ENCODE measurements at places on chromosomes 7 and 10.
A peak's percentile ranks its signal among the peaks of the same experiment; 100 is the strongest.

DNA sequence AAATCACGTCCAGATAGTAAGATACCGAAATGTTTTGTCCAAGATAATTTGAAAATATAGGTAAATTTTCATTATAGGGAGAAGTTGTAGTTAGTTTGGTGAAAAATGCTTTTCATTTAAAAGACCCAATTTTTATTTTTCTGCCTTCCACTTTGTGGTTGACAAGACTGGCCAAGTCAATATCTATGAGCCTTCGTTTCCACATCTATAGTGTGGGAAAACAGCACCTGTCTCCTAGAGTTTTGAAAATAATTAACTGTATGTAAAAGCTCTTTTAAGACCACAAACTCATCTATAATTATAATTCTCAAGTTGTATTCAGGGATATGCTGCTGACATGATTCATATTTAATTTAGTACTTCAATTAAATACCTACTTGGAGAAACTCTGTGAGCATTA is 102.8 kb downstream of the VWC2 start:
- no peak for DNase-seq

DNA sequence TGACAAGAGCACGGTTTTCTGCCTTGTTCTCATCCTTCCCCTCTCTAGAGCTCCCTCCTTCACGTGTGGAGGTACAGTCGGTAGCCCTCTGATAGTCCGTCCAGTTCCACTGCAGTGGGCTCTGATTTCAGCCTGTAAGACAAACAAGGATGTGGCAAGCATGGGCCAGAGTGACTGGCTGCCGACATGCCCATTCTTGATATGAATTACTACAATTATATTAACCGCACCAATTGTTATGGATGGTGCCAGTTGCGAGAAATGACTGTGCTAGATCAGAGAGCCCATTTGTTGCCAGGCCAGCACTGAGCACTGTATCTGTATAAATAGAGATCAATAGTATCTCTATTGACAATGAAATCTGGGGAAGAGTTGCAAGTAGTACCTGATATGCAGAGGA is 146.6 kb downstream of the CHN2 start:
- no peak for DNase-seq

- peak; percentile 86 for DNase-seq
Measured at GRCh38 chr10:51896849-51897248, 197.5 kb upstream of the CSTF2T start.

- DNase-seq, result no peak
Measured at GRCh38 chr10:112024079-112024478, 159.5 kb downstream of the GPAM start.

DNA sequence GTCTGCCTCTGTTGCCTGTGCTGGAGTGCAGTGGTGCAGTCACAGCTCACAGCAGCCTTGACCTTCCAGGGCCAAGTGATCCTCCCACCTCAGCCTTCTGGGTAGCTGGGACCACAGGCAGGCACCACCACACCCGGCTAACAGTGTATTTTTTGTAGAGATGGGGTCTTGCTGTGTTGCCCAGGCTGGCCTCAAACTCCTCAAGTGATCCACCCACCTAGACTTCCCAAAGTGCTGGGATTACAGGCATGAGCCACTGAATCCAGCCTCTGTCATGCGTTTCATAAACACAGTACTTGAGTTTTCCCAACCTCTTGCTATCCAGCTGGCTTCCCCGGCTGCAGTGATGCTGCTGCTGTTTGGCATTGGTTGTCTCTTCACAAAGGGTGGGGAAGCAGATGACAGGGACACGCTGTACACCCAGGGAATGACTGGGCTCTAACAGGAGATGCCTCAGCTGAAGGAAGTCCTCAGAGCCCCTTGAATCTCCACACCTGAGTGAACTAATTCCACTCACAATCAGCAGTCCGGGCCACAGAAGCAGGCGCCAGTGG is 191.5 kb downstream of the DIP2C start:
- no peak for DNase-seq

GRCh38 chr10:73785721-73786511 is 510 bp downstream of the ZSWIM8 start:
- DNase-seq, result no peak

DNA sequence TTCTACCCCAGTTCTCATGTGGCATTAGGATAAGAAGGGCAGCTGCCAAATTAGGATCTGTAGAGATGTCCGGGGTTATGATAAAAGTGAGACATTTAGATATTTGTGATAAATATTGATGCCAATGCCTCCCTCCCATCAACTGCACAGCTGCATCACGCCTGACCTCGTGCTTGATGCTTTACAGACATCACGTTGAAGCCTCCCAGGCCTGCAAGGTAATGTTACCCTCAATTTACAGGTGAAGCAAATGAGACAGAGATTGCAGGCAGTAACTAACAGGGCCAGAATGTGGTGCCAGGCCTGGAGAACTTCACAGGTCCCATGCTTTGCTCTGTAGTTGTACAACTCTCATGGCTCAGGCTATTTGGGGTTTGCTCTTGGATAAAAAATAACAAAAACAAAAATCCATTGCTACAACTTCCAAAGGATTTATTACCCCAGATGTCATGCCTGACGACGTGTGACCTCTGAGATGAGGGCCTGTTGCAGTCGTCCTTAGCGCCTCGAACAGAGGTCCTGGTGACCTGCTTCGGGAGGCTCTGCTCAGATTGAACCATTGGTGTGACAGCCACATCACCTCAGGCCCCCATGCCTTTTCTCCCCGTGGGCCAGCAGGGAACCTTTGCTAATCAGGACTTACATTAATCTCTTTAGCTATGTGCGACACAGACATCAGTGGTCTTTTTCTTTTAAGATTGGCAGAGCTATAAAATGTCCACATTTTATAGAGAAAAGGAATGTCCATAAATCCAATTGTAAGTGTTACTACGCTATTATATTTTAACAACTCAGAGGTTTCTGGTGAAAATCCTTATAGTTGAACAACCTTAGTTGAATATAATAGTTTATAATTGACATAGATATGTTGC is 169.3 kb downstream of the ADAM12 start:
- no peak for DNase-seq

GRCh38 chr10:66187053-66187733 is 738.6 kb upstream of the LRRTM3 start:
- DNase-seq, result no peak

DNA sequence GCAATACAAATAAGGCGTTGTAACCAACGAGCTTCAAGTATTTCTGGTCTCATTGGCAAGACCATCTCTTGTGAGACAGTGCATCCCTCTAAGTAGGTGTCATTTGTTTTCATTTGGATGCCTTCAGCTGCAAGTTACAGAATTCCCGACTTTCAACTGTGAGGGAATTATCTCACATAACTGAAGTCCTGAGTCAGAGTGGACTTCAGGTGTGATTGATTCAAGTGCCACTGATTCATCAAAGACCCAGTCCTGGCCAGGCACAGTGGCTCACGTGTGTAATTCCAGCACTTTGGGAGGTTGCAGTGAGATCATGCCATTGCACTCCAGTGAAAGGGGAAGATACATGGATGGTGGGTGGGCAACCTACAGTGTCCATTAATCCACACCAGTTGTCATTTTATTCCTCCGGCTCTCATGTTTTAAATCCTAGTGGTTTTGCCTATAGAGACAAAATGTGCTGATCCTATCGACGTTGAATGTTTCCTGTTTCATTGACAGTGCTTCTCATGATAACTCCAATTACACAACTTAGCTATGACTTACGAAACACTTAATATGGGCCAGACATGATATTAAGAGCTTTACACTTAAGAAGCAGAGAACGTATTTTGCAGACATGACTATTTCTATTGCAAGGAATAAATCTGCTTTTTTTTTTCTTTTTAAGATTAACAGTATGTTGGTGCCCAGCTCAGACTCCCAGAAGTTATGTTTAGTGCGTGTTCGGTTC is 268.0 kb downstream of the FRMD4A start:
- DNase-seq, result no peak

DNA sequence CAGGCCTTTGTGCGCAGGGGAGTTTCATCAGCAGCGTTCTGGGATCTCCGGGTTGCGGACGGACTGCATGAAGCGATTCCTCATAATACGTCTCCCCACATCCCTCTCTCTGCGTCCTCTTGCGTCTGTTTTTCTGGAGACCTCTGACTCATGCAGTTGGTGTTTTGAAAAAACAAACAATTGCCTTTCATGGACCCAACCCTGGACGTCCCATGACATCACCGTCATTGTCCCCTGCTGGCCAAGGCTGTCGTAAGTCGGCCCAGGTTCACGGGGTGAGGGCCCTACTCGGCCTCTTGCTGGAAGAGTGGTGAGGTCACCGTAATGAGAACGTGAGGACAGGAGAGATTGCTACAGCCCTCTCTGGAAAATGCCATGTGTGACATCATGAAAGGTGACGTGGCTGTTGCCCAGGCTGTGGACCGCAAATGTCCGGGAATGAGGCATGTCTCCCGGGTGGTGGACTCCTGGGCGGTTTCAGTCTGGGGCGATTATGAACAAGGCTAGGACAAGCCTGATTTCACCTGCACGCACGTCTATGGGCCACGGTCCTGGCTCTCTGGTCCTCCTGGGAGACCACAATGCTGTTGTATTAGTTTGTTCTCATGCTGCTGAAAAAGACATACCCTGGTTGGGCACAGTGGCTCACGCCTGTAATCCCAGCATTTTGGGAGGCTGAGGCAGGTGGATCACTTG is 9.8 kb upstream of the MAFK start:
- DNase-seq, result no peak

DNA sequence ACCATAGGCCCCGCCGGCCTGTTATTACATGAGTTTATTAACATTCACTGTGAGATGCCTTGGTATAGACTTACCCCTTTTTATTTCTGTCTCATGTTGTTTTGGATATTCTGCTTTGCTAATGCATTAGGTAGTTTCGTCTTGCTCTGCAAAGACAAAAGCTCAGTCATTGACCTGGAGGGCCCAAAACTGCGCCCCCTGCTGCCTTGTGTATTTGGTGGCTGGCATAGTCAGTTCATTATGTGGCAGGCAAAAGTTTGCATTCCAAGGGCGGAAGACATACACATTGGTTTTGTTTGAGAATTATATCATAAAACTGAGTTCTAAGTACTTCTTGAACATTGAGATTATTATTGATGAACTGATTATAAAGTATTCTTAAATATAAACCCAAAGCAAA is 372.5 kb downstream of the SDK1 start:
- no peak for DNase-seq

GRCh38 chr10:29981510-29981909 is 77.9 kb downstream of the JCAD start:
- DNase-seq, result no peak

- DNase-seq, result no peak
Measured at GRCh38 chr7:133255486-133255885, 2.6 kb downstream of the EXOC4 start.

DNA sequence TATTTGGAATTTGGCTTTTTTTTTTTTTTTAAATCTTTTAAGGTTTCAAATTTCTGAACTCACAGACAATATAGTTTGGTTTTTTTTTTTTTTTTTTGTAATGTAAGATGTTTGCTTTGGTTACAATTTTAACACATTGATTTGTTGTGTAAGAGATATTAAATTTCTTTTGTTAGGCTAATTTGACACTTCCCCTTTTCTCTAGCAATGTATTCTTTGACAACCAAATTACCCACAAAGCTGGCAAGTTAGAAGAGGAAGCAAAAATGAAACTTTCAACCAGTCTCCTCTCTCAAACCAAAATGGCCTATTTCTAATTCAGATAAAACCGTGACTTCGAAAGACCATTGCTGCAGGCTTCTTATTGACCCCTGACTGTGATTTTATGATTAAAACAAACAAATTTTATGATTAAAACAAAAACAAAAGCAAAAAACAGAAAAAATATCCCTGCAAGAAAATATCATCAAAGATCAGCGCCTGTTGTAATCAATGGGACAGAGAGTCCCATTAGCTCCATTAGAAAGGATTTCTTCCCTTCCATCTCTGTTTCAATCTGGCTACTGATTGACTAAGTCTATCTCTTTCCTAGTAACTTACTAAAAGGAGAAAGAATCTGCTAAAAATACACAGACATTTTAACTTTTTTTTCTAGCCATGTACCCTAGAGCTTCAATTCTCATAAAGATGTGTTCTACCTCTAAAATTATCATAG is 489.2 kb downstream of the MDFIC start:
- DNase-seq, result no peak

DNA sequence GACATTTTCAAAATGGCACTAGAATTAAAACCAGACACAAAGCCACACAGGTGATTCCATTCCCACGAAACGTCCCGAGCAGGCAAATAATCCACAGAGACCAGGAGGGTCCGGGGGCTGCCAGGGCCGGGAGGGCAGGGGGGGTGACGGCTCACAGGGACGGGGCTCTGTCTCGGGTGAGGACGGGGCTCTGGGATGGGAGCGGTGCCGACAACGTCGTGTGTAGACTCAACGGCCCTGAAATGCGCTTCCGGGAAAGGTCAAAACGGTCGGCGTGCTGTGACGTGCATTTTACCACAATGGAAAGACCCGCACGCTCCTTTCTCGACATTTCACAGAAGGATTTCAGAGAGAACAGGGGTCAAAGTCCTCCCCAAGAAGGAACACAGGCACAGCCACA is 63.3 kb upstream of the PDGFA start:
- DNase-seq, result no peak

- DNase-seq, result no peak
Measured at GRCh38 chr10:79241990-79242619, 105.2 kb upstream of the PPIF start.

DNA sequence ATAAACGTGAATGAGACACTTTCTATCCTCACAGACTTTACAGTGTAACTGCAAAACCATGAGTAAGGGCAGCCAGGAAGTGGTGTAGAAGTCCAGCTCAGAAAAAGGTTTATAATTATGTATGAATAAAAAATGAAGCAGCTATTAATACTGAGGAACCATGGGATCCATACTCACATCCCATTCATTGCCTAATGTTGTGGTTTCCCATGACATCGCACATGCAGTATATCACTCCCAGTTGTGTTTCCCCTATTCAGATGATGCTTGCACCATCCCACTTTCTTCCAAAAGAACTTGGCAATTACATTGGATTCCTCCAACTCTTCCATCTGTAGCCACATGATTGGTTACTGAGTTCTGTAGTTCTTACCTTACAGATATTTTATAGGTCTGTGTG is 74.5 kb upstream of the SEMA3D start:
- DNase-seq, result no peak

DNA sequence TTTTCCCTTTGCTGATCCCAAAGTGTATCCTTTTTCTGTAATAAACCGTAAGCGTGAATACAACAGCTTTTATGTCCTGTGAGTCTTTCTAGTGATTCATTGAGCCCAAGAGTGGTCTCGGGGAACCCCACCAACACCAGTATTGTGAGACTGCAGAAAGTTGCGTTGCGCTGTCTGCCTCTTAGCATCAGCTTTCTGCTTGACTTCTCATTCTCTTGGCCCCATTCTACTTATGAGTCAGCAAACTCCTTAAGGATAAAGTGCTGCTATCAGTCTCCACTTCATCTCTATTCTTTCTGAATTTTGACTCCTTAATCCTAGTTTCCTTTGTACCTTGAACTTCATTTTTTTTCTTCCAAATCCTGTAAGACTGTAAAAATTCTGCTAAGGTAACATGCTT is 184.3 kb upstream of the MBL2 start:
- no peak for DNase-seq

DNA sequence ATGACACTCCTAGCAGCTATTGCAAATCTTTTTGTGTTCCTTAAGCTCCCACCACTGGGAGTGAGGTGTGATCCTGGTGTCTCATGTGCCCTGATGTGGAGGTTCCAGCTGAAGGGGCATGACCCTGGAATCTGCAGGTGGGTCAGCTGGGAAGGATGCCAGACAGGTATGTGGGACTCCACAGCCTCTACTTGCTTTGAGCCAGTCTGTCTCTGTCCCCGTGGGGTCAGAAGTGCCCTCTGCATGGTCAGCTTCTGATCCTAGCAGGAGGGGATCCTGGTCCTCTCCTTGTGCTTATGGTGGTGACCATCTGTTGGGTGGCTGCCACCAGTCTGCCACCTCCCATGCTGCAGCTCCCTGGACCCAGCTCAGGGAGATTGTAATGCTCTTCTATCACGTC is 51.1 kb upstream of the COMTD1 start:
- no peak for DNase-seq

Measured in BJ (cell line).